ENCODE measurements at places on chromosomes 2 and 18. TPM values are rescaled to one million over a fixed set of nuclear protein-coding genes. Genes with fewer than 3 reads are reported as not detected.

DNA sequence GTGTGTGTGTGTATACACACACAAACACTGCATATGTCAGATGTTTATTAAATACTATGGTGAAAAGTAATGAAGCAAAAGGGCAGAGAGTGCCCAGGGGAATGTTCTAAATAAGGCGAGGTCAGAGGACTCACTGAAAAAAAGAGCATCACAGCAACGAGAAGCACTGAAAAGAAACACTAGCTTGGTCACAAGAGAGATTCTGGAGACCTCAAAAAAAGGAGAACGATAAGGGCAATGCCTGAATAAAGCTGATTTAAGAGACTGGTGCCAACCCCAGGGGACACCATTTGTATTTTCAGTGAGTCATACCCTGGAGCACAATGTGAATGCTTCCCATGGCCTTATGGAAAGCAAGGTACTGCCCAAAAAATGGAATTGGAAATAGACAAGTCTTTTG is 14.5 kb downstream of the SLC40A1 start:
- no peak for DNase-seq

The SPATS2L gene
- total RNA-seq = 8.8 TPM

GRCh38 chr2:123916531-123916930 is 108.6 kb upstream of the CNTNAP5 start:
- DNase-seq = no peak

- peak; percentile 31 for DNase-seq
Observed at GRCh38 chr2:101387151-101387834, at the start of gene CREG2. Gene CREG2 (minus strand): TSS chr2:101387503. CDS start chr2:101387457, 46 bp downstream.

The ZNF514 gene
- total RNA-seq = 4.9 TPM

Data from activated T-cell treated with anti-CD3 and anti-CD28 coated beads, Interleukin-2, amount 50 U/mL, for 4 hours (primary cell).